Muscle of leg (tissue), 16 donors: ENCODE measurements at places on chromosomes 4 and X. TPM values are rescaled to one million over a fixed set of nuclear protein-coding genes. Genes with fewer than 3 reads are reported as not detected.

- DNase-seq, result no peak
These were observed 102.8 kb upstream of the RPS6KA3 start for GRCh38 chrX:20369468-20369867.

Gene GPR82
- 0.04 TPM for total RNA-seq

GRCh38 chr4:90545380-90545779 lies 418.2 kb downstream of the CCSER1 start:
- no peak for DNase-seq

DNA sequence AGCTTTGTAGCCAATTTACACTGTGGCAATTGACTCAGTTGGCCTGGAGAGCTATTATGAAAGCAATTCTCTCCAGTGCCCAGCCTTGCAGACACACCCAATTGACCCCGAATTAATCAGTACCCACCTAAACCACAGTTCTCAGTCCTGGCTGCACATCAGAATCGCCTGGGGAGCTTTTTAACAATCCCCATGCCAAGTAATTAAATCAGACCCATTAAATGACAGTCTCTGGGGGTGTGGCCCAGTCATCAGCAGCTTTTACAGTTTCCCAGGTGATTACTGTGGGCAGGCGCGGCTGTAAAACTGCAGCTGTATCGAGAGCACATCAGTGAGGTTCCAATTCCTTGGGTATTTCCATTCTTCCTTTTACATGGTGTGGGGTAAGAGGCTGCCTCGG lies 460.9 kb upstream of the FAT1 start:
- no peak for DNase-seq

- DNase-seq, result no peak
These were observed 32.8 kb upstream of the PPARGC1A start for GRCh38 chr4:23922541-23923111.

- peak; percentile 22 for DNase-seq
These were observed 317.3 kb downstream of the PPP1R2C start for GRCh38 chrX:42460706-42461105.

DNA sequence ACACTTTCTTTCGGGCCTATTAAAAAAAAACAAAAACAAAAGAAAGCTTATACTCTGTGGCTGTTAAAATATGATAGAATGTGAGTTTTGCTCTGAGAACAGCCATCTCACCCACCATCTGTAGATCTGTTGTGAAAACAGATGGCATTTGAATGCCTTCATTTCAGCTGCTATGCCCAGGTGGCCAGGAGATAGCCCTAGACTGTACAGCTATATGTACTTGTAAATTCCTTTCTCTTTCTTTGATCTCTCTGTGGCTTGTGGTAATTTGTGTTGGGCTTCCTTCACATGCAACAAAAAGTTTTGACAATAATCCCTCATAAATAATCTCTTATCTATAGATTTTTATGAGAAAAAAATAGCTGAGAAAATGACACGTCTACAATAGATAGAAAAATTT lies 38.1 kb downstream of the PNPLA4 start:
- no peak for DNase-seq

Gene GRIA3
- total RNA-seq, result 2.2 TPM

- peak; percentile 22 for DNase-seq
These were observed 48.9 kb upstream of the UCP1 start for GRCh38 chr4:140617499-140618248.

Gene DCAF8L2
- total RNA-seq, result not detected

Gene PFKFB1
- total RNA-seq, result 0.35 TPM

DNA sequence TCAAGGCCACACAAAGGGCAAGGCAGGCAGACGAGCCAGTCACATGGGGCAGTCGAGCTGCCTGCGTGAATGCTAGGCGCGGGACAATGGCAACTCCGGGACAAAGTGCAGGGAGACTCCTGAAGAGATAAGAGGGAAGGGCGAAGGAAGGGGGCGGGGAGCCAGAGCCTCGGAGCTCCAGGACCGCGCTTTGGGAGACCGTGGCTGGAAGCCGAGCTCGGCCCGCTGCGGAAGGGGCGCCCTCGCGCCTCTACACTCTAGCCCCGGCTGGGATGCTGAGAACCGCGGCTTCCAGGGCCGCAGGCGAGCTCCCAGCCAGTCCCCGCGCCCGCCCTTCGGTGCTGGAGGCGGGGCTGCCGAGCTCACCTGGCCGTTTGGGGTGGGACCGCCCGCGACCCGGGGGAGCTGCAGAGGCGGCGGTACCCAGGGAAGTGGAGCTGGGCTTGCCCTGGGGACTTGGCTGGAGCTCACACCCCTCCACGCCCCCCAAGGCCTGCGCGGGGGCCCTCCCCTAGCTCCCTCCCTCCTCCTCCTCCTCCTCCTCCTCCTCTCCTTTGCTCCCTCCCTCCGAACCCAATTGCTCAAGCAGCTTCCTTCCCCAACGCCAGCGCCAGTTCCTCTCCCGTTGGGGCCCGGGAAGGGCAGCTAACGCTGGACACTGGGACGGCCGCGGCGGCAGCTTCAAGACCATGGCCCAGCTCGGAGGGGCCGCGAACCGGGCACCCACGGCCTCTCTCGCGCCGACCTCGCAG lies at the start of gene SOWAHD:
SOWAHD (plus strand) TSS at position 610 of the 752 bp plus-strand sequence; CDS start at position 690, 80 bp downstream.
- DNase-seq, result peak; percentile 50

DNA sequence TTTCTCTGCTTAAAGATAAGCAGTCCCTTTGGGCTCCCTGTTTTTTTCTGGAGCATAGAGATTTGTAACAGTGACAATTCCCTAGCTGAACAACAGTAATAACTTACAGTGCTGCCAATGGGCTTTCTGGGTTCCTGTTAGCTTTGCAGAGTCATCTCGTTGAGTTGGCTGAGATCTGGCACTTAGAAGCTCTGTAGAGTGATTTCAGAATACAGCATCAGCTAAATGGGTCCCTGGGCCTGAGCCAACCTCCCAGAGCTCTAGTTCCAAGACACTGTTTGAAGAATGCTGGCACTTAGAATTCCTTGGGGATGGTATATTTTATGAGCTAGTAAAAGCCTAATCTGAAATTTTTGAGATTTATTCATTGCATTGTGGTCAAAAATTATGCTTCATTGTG lies 43.5 kb upstream of the SERTM2 start:
- DNase-seq, result peak; percentile 51

DNA sequence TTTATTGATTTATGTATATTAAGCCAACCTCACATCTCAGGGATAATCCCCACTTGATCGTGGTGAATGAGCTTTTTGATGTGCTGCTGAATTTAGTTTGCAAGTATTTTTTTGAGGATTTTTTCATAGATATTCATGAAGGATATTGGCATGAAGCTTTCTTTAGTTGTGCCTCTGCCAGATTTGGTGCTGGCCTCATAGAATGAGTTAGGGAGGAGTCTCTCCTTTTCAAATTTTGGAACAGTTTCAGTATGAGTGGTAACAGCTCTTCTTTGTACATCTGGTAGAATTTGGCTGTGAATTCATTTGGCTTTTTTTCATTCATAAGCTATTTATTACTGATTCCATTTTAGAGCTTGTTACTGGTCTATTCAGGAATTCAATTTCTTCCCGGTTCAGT lies 197.2 kb upstream of the NDST4 start:
- DNase-seq, result peak; percentile 15

Gene ADRA2C
- total RNA-seq, result 3.3 TPM

DNA sequence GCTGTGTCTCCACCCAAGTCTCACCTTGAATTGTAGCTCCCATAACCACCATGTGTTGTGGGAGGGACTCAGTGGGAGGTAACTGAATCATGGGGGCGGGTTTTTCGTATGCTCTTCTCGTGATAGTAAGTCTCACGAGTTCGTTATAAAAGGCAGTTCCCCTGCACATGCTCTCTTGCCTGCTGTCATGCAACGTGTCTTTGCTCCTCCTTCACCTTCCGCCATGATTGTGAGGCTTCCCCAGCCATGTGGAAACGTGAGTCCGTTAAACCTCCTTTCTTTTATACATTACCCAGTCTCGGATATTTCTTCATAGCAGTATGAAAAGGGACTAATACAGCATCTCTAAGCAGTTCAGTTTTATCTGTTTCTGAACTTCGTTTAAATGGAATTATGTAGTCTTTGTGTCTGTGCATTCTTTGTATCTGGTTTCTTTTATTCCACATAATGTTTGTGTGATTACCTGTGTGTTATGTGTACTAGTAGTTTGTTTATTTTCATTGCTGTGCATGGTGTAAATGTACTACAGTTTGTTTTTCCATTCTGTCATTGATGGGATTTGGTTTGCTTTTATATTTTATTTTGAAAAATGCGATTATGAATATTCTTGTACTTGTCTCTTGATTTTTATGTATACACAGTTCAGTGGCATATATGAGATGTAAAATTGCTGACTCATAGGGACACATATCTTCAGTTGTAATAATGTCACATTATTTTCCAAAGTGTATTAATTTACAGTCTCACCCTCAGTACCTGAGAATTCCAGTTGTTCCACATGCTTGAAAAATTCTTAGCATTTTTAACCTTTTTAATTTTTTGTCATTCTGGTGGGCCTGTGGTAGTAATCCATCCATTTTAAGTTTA lies 304.9 kb downstream of the GBA3 start:
- DNase-seq, result no peak

GRCh38 chr4:75512386-75513211 lies 1.6 kb downstream of the RCHY1 start:
- DNase-seq, result peak; percentile 32

Gene PABPC1L2B
- total RNA-seq, result 0.04 TPM

DNA sequence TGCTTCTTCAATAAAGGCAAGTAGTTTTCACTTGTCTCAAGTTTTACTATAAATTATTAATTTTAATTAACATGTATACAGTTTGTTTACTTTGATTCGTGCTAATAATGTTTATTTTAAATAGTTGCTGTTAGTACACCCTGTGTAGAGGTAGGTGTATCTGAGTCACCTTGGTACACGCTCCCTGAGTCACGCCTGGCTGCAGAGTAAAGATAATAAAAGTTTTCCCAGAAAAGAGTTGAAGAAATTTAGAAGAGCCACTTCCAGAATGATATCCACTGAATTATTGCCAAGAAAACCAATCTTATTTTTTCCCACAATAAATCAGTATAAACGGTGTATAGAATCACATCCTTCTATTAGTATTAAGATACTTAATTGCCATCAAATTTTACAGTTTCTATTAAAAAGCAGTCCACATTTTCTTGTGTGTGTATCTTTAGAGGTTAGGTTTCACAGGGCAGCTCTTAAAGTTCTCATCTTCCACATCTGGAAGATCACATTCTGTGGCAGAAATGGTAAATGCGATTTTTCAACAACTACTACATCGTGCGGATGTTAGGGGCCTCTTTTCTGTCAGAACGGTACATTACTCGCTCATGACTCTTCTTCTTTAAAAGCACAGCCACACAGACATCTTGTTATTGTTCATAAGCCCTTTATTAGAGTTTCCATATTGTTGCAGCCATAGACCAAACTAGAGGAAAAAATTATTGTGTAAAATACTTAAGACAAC lies 55.4 kb downstream of the HADH start:
- peak; percentile 16 for DNase-seq

GRCh38 chrX:85309717-85310116 lies 65.9 kb downstream of the ZNF711 start:
- DNase-seq, result no peak

Gene FGF13
- 66.8 TPM for total RNA-seq
